ENCODE measurements at places on chromosomes 13 and 19.
A peak's percentile ranks its signal among the peaks of the same experiment; 100 is the strongest.

- DNase-seq: peak; percentile 70
Observed at GRCh38 chr19:3142292-3142670, 6.4 kb downstream of the GNA15 start.

DNA sequence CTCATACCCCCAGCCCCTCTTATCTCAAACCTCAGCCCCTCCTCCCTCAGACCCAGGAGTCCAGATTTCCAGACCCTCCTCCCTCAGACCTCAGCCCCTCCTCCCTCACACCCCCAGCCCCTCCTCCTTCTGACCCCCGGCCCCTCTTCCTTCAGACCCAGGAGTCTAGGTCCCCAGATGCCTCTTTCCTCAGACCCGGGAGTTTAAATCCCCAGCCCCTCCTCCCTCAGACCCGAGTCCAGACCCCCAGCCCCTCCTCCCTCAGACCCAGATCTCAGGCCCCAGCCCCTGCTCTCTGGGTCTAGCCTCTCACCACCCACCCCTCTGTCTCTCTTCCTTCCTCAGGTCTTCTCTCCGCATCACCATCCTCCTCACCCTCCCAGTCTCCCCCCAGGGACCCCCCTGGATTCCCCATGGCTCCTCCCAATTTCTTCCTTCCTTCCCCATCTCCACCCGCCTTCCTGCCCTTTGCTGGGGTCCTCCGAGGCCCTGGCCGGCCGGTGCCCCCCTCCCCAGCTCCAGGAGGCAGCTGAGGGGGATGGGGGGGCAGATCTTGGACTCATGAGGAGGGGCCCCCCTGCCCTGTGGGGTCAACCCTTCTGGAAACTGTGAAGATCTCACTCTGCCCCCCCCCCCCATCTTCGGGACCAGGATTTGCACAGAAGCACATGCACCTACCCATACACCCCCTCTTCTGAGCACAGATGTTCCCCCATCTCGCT is 10.7 kb downstream of the BCL3 start:
- DNase-seq: no peak

DNA sequence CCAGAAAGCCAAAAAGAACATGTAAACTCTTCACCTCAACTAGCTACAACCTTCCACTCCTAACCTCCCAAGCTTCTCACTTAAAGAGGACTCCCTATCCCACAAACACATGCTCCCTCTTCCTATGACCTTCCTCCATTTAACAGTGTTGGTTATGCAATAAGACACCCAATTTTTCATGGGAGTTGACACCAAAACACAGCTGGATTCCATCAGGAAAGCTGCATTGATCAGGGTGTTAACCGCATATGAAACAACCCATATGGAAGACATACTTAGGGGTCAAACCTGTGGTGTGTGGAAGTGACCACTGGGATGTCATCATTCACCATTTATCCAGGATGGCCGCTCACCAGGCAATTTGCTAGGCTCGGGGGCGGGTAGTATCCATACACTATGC is 21.9 kb downstream of the ZNF473 start:
- DNase-seq: no peak

GRCh38 chr19:55112777-55113569 is 4.5 kb downstream of the PPP1R12C start:
- DNase-seq: no peak

GRCh38 chr13:29020314-29020713 is 200.2 kb downstream of the MTUS2 start:
- DNase-seq: no peak

DNA sequence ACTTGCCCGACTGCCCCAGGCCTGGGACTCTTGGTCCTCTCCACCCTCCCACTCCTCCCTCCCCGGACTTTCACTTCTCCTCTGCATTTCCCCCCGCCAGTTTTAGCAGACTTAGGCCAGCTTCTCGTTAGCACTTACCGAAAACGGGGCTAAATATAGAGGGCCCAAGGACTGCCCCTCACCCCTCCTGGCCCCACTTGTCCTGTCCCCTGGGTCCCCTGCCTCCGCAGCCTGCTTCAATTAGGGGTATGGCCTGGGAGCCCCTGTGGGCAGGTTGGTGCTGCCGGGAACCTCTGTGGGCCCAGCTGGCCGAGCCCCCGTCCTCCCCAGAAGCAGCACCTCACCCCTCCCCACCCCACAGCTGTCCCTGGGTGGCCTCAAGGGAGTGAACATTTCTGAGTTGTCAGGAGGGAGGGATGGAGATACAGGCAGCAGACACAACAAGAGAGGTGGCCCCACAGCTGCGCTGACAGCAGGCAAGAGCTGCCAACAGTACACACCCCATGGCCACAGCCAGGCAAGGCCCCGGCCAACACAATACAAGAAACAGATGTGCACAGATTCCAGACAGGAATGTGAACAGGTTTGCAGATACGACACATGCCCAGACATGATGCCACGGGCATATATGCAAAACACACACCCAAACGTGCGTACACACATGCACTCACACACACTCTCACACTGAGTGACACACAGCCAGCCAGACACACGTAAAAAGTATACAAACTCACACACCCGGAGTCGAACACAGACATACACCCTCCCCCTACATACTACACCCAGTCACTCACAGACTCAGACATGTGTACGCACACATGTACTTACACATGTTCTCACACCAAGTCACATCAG is 2.6 kb downstream of the POU2F2 start:
- no peak for DNase-seq

- DNase-seq: peak; percentile 31
Observed at GRCh38 chr13:44934724-44935123, 54.5 kb downstream of the NUFIP1 start.

DNA sequence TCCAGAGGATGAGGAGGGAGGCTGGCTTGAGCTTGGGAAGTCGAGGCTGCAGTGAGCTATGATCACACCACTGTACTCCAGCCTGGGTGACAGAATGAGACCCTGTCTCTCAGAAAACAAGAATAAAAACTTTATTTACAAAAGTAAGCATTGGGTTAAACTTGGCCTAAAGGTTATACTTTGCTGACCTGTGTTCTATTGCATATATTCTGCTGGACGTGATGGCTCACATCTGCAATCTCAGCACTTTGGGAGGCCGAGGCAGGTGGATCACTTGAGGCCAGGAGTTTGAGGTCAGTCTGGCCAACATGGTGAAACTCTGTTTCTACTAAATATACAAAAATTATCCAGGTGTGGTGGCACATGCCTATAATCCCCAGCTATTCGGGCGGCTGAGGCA is 6.6 kb upstream of the ARHGEF18 start:
- DNase-seq: no peak

GRCh38 chr19:7970716-7971448 is 27.4 kb upstream of the TIMM44 start:
- no peak for DNase-seq

DNA sequence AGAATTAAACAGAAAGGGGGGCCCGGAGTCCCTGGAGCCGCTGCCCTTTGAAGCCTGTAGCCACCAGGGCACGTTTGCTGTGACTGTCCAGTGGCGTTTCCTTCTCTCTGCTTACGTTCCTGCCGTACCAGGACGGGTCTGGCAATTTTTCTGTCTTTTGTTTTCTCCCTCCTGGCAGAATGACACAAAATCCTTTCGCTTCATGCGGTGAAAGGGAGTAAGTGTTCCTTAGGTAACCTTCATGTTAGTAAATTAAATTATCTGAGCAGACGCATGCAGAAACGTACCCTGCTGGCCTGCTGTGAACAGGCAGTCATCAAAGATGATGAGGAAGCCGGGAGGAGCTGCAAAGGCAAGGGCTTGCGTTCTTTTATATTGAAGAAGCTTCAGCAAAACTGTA is 299.3 kb upstream of the ARGLU1 start:
- DNase-seq: no peak

- DNase-seq: no peak
Observed at GRCh38 chr13:50700664-50701305, 142.7 kb downstream of the DLEU7 start.

DNA sequence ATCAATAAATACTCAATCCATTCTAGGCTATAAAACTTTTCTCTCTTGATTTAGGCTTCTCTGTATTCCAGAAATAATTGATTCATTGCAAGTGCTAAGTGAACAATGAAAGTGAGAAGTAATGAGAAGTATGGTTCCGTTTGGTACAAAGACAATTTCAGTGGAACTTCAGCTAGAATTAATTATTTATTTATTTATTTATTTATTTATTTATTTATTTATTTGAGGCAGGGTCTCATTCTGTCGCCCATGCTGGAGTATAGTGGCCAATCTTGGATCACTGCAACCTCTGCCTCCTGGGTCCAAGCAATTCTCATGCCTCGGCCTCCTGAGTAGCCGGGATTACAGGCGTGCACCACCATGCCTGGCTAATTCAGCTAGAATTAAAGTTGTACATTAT is 262.1 kb downstream of the B3GLCT start:
- DNase-seq: no peak

- DNase-seq: no peak
Observed at GRCh38 chr13:59770451-59770850, 393.3 kb downstream of the DIAPH3 start.

- DNase-seq: no peak
Observed at GRCh38 chr19:11256189-11256588, 6.1 kb downstream of the DOCK6 start.

GRCh38 chr13:28754698-28755545 is 36.2 kb upstream of the SLC46A3 start:
- DNase-seq: peak; percentile 91

DNA sequence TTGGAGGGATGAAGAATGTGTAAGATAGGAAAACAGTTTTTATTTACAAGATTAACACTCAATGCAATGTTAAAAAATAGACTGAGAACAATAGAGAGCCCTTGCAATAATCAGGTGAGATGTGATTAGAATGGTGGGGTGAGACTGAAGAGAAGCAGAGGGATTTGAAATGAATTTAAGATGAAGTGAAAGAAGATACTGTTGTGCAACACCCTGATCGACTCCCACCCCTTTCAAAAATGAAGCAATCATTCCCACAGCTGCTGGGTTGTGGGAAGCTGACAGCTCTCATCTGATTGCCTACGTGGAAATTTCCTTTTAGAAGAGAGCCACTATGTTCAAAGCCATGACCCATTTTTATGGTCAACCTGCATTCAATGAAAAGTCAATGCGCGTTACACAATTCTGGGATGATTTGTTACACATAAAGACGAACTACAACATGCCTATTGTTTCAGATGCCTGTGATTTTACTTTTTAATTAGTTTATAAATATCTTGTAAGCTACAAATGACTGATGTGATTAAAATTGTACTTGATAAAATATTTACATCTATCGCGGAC is 1374.8 kb downstream of the PCDH9 start:
- DNase-seq: no peak

- DNase-seq: no peak
Observed at GRCh38 chr13:55661505-55661904, 1479.2 kb upstream of the PRR20A start.

DNA sequence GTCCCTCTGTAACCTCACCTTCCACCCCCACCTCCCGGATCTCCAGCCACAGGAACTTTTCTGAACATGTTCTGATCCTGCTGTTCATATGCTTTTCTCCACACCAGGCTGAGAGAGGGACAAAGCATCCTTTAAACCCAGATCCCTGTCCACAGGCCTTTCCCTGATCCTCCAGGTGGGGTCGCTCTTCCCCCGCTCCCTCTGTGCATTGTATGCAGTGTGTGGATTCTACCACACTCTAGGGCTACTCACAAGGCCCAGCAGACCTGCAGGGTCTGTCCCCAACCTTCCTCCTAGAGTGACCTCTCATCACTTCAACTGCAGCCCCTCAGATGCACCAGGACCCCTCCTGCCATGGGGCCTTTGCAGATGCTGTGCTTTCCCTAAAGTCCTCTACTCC is 1200.6 kb downstream of the UQCRFS1 start:
- DNase-seq: no peak

- DNase-seq: no peak
Observed at GRCh38 chr19:19327672-19328071, 7.0 kb downstream of the MAU2 start.

- no peak for DNase-seq
Observed at GRCh38 chr19:57033576-57033975, 86.2 kb upstream of the USP29 start.

DNA sequence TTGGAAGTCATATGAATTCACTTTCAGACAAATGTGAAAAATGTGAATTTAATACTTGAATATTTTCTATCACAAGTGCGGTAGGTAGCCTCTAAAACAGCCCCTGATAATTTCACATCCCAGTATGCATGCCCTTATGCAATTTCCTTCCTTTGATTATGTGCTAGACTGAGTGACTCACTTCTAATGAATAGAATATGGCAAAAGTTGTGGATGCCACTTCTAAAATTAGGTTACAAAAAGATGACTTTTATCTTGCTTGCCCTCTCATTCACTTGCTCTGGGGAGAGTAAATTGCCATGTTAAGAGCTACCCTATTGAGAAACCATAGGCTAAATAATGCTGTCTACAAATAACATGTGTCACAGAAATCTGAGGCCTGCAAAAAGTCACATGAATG is 402.5 kb upstream of the PCDH9 start:
- no peak for DNase-seq

- DNase-seq: no peak
Observed at GRCh38 chr13:68066879-68067513, 836.9 kb upstream of the PCDH9 start.

DNA sequence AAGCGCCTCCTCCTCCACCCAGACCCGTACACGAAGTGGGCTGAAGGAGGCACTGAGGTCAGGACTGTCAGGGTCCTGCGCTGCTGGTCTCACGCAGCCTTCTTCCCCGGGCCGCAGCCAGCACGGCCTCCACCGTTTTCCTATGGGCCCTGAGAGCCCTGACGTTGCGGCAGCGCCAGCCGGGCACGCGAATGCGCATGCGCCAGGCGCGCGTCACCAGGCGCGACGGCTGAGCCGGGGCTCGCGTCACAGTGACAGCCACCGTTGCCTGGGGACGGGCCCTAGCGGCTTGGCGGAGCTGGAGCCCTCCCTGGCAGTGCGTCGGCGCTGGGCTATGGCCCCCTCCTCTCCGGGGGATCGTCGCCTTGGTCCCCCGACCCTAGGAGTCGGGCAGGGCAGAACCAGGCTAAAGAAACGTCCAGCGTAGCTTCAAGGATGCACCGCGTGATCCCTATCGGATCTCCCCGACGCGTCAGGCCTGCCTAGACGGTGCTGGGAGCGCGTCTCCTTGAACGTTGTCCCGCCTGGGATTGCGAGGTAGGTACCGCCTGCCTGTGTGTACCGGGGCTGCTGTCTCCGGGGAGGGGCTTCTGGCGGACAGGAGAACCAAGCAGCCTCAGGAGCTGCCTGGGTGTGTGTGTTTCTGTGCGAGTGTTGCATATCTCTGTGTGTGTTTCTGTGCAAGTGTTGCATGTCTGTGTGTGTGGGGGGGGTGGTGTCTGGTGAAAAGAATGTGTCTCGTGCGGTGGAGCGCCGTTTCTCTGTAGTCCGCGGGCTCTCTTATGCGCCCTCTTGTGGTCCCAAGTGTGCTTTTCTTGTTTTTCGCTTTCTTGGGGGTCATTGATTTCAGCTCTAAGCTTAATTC is 43.2 kb downstream of the ZNF571 start:
- peak; percentile 23 for DNase-seq

GRCh38 chr13:99386911-99387788 is 80.0 kb upstream of the GPR183 start:
- DNase-seq: no peak

- DNase-seq: no peak
Observed at GRCh38 chr13:33913829-33914228, 95.9 kb downstream of the RFC3 start.

GRCh38 chr13:101554420-101555125 is 102.1 kb downstream of the ITGBL1 start:
- DNase-seq: no peak
